ENCODE measurements at places on chromosomes 2 and 18. TPM values are rescaled to one million over a fixed set of nuclear protein-coding genes. Genes with fewer than 3 reads are reported as not detected.

DNA sequence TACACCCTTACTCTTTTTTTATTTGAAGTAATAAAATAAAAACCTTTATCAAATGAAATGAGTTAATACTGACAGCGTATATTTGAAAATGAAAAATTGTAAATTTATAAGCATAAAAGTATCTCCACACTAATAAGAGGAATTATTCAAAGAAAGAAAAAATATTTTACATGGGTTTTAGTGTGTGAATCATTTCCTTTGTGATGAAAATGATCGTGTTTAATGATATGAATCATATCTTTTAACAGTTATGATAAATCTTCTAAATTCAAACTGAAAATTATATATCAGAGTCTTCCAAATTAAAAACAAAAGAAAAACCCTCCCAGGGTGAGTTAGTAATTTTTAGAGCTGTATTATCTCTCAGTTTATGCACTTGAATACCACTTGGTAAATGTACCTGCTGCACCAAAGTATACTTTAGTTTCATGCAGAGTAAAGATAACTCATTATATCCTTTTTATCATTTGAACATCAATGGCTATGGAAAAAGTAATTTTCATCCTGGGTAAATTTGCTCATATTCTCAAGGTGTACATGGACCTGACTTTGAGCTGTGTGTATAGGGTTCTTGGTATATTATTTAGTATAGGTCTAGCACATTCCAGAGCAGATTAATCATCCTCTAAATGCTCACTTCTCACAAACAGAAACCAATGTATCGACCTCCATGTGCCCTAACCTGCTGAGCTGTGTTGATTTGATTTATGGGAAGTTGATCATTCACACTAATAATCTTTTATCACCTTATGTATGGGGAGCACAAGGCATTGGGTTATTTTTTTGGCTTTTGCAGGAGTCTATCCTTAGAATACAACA is 98.7 kb upstream of the VWC2L start:
- DNase-seq, result no peak

GRCh38 chr2:135803278-135803677 is 33.7 kb downstream of the LCT start:
- DNase-seq, result no peak

- DNase-seq, result no peak
Measured at GRCh38 chr18:57581301-57581934, 5.1 kb downstream of the FECH start.

DNA sequence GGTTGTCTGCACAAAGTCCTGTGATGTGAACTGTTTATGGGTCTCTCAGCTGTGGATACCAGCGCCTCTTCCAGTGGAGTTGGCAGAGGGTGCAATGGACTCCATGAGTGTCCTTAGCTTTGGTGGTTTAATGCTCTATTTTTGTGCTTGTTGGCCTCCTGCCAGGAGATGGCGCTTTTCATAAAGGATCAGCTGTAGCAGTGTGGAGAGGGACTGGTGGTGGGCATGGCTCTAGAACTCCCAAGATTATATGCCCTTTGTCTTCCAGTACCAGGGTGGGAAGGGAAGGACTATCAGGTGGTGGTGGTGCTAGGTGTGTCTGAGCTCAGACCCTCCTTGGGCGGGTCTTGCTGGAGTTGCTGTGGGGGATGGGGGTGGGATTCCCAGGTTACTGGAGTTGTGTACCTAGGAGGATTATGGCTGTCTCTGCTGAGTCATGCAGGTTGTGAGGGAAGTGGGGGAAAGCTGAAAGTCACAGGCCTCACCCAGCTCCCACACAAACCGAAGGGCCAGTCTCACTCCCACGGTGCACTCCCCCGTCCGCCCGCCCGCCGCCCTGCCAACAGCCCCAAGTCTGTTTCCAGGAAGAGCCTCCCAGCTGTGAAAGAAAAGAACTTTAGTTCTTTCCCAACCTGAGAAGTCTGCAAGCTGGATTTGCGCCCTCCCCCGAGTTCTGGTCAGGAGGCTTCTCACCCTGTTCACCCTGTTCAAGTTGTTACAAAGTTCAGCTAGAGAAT is 108.1 kb downstream of the MARCO start:
- peak; percentile 24 for DNase-seq

DNA sequence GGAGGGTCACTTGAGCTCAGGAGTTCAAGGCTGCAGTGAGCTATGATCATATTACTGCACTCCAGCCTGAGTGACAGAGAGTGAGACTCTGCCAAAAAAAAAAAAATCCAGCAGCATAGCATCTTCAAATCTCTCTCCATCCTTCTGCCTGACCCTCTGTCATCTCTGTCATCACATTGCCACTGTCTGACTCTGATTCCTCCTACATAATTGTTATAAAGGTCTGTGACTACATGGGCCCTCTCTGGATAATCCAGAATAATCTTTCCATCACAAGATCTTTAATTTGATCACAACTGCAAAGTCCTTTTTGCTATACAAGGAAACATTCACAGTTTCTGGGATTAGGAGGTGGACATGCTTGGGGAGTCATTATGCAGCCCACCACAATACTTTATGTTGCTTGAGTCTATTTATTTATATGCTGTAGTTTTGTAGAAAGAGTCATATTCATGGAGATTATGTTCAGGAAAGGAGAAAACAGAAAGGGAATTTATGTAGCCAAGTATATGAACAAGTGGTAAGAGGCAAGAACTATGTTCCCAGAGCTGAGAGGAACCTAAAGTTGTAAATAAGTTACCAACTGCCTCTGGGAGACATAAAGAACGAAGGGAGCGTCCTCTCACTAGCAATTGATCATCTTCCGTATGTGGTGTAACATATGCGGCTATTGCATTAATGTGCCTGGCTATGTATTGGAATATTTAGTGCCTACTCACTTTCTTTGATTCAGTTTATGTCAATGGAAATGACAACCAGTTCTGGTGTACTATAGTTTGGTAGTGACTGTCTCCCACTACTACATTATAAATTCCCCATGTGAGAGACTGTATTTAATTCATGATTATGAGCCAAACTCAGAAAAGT is 21.5 kb downstream of the RND3 start:
- DNase-seq, result no peak

DNA sequence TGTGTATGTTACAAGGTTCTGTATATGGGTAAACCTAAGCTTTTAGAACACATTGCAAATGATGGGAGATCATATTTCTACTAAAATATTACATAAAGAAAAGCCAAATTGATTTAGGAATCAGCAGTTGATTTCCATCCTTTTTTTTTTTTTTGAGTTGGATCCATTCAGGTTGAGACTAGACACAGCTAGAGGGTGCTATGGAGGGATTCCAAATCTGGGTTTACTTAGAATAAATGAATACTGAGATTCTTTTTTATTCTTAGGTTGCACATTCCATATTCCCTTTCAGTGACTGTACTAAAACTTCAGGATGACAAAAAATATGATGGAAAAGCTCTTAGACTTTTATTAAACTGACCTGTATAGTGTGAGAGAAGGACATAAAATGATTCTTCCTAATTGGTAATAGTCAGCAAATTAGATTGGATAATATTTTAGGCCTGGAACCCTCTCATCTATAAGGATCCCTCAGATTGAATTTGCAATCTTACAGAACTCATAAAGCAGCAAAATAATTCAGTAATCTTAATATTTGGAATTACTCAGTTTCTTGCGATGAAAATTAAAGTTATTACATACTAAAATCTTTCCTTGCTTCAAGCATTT is 183.3 kb upstream of the SESTD1 start:
- DNase-seq, result no peak

DNA sequence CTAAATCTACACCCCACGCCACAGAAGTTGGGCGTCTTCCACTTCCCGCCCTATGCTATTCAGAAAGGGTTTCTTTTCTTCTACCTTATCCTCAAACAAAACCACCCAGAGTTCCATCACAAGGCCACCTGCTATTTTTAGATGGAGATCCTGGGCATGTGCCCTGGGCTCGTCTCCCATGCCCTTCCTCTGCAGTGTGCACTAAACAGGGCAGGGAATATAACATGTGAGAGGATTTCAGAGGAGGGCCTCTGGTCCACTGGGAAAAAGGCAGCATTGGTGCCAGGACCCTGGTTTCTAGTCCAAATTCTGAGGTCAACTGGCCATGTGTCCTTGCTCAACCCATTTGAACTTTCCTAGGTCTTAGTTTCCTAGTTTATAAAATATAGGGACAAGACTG is 320.0 kb downstream of the NCKAP5 start:
- no peak for DNase-seq

DNA sequence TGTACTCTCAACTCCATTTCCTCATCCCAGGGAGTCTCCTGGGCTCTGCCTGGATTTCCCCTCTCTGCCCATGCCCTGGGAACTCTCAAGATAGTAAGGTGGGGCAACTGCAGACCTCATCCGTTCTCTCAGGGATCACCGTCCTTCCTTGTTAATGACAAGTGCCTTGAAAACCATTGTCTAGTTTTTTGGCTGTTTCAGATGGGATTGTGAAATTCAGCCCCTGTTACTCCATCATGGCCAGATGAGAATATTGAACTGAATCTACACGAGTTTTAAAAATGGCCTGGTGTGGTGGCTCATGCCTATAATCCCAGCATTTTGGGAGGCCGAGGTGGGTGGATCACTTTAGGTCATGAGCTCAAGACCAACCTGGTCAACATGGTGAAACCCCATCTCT is 665 bp upstream of the HRH4 start:
- no peak for DNase-seq

- DNase-seq, result peak; percentile 64
Measured at GRCh38 chr2:173990245-173990644, 25.1 kb upstream of the SP3 start.

DNA sequence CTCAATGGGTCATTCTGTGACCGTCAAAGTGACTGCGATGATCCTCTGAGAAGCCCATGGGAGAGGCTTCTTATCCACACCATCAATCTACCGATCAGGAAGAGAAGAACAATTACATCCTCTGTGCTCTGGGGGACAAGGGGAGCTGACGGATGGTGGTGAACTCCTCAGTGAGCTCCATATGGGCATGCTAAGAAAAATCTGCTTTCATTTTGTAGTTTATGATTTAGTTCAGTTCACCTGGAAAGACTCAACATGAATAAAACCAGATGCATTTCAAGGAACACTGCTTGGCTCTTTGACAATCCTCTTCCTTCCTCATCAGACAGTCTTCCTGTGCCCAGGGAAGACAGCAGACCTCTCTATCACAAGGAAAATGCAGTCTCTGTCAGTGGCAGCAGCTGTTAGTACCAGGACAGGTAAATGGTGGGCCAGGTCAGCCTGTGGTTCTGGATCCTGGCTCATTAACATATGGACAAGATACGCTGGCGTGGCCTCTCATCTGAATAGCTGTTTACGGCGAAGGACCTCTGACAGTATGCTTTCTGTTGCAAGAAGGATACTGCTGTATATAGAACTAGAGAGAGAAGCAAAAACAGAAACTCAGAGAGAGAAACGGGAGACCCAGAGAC is 176.9 kb downstream of the BCL2 start:
- peak; percentile 69 for DNase-seq

- DNase-seq, result peak; percentile 53
Measured at GRCh38 chr2:39981883-39982311, 202.8 kb upstream of the THUMPD2 start.

The RUFY4 gene
- not detected for total RNA-seq

GRCh38 chr18:74389171-74389927 is 67.8 kb downstream of the DIPK1C start:
- no peak for DNase-seq

The KHK gene
- 1.6 TPM for total RNA-seq

DNA sequence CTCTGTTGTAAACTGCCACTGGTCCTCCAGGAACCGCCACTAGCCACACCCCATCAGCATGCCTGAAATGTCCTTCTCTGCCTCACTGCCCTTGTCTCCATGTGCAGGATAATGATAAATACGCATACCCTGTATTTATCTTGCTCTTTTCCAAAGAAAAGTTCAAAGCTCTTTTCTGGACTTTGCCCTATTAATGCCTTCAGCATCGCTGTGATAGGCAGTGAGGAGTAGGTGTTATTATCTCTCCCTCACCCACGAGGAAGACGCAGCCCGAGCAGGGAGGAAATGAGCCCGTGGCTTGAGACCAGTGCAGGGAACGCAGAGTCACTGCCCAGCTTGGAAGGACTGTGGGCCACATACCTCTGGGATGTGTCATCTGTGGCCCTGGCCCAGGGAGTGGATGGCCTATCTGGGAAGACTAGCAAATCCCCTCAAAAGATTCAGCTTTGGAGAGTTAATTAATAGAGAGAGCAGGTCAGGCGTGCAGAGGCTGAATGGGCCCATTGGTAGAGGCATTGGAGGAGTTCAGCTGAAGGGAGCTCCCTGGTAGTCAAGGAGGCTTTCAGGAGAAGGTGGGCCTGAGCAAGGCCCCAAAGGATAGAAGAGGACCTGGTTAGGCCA is 39.5 kb upstream of the MCFD2 start:
- no peak for DNase-seq

The MREG gene
- total RNA-seq, result 4.4 TPM

GRCh38 chr2:226376516-226377180 is 423.0 kb downstream of the IRS1 start:
- DNase-seq, result no peak

The TUBB8B gene
- not detected for total RNA-seq

GRCh38 chr2:81324046-81324445 is 1019.5 kb upstream of the LRRTM1 start:
- no peak for DNase-seq

DNA sequence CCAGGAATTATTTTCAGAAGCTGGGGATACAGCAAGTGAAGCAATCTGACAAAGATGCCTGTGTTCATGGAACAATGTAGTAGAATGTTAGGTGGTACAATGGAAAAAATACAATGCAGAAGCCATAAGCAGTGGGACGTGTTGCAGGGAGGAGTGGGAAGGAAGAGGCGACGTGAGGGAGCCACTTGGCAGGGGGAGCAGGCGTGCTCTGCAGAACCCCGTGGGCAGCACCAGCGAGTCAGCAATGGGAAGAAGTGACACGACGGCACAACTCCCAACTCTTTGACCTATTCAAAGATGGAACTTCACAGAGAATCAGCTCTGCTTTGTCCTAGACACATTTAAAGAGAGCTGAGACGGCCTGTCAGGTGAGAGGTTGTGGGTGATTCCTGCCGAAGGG is 30.5 kb downstream of the PRELID3A start:
- no peak for DNase-seq

The TMEM198 gene
- 2.9 TPM for total RNA-seq

The SERPINB5 gene
- total RNA-seq, result 25.3 TPM

- no peak for DNase-seq
Measured at GRCh38 chr2:133966720-133967304, 287.1 kb upstream of the MGAT5 start.

GRCh38 chr2:104866883-104867812 is 13.2 kb downstream of the POU3F3 start:
- DNase-seq, result peak; percentile 1

DNA sequence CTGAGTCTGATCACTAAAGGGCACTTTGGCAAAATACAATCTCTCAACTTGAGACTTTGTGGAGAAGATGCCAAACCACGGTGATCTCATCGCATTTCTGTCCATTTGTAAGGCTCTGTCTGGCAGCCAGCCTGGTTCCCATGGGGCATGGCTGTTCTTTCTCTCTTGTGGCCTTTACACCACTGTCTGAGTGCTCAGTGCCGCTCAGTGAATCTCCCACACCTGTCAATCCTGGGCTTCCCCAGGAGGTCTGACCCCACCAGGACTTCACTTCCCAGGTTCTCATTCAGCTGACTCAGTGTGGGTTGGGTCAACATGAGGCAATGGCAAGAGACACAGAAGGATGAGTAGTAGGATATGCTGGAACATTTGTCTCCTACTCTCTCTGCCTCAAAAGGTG is 96.8 kb upstream of the TRIB2 start:
- no peak for DNase-seq

Data from tongue (tissue), 3 donors.